ENCODE measurements at places on chromosomes 16 and 17.

DNA sequence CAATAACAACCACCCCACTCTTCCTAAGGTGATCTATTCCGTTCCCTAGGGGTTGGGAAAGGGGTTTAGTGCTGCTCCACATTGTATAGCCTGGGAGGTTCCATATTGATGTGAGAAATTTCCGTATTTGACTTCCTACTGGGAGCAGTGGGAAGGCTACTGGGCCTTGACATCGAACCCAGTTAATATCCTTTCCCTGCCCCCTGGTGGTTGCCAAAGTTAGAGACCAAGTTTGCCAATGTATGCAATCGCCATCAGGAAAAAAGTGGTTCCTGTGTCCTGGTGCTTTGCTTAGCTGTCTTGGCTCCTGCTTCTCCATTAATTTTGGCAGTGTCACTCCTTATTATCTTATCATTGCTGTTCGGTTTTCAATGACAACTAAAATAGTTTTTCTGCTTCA is 914.9 kb downstream of the KCNJ2 start:
- H3K4me1 ChIP-seq: no peaks in the 10 kb centered on the region
- no peak overlapping the region for H3K27ac ChIP-seq
- no peak for DNase-seq
- H3K36me3 ChIP-seq: no peaks in the 10 kb centered on the region
- H3K27me3 ChIP-seq: no peaks in the 10 kb centered on the region

- no peaks in the 10 kb centered on the region for H3K4me1 ChIP-seq
- H3K36me3 ChIP-seq: no peaks in the 10 kb centered on the region
- no peak overlapping the region for H3K27ac ChIP-seq
These were observed 83.2 kb downstream of the CDK5R1 start for GRCh38 chr17:32570081-32570396.

DNA sequence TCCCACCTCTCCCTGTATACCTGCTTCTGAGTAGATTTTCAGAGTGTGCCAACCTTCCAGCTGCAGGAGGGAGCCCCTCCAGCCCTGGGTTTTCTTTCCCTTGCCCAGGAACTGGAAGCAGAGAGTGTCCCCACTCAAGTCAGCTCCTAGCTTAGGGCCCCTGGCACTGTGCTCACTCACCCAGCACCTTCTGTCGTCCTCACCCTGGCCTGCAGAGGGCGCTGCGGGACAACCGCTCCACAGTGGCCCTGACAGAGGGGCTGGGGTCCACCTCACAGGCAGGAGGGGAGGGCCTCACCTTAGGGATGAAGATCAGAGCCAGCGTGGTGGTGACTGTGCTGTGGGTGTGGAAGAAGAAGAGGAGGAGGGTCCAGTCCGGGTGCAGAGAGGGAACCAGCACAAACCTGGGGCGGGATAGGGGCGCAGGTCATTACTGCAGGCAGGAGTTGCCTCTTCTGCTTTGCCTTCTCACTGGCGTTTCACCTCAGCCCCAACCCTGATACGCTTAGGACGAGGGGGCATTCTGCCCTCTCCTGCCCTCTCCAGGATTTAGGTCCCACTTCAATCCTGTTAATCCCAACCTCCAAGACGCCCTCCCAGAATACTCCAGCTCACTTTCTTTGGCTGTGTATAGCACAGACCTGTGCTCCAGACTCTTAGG is 10.0 kb downstream of the GPR179 start:
- no peaks in the 10 kb centered on the region for H3K4me1 ChIP-seq
- no peaks in the 10 kb centered on the region for H3K36me3 ChIP-seq
- no peak for DNase-seq
- no peak overlapping the region for H3K27ac ChIP-seq
- H3K27me3 ChIP-seq: peaks cover 5% of the 10 kb centered on the region

- H3K4me1 ChIP-seq: no peaks in the 10 kb centered on the region
- DNase-seq: no peak
- no peak overlapping the region for H3K27ac ChIP-seq
- no peaks in the 10 kb centered on the region for H3K36me3 ChIP-seq
These were observed 46.1 kb downstream of the ZNRF1 start for GRCh38 chr16:75044800-75045361.

DNA sequence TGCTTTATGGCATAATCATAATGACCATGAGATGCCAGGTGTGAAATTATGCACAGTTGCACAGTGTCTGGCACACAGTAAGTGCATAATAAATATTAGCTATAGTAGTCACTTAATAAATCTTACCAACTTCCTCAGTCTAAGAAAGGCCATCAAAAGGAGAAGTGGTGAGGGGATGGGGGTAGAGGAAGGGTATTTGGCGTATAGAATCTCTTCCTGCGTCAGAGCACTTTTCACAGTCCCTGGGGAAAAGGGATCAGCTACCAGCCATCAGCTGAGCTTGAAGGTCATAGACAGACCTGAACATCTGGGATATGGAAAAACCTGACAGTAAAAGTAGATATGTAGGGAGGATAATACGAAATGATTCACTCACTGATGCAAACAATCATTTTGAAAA is 5.8 kb downstream of the CRHR1 start:
- H3K27me3 ChIP-seq: peaks cover 17% of the 10 kb centered on the region
- no peaks in the 10 kb centered on the region for H3K4me1 ChIP-seq
- H3K4me3 ChIP-seq: no peak overlapping the region
- no peaks in the 10 kb centered on the region for H3K36me3 ChIP-seq
- no peak for DNase-seq

DNA sequence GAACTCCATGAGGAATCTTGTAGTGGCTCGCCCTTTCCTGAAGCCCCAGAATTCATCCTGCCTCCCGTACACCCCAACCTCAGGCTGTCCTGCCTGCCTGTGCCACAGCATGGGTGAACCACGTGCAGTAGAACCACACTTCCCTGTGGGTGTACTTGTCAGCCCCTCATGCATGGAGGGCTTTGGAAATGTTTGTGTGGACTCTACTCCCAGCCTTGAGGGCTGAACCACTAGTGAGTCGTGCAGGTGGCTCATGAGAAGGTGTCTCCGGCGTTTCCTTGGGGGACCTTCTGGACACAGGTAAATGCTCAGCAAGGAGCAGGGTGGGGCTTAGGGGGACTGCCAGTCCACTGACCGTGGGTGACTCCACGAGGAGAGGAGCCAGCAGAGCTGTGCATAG is 58.7 kb upstream of the ADORA2B start:
- H3K27me3 ChIP-seq: no peaks in the 10 kb centered on the region
- H3K4me1 ChIP-seq: peaks cover 8% of the 10 kb centered on the region
- no peak for DNase-seq
- H3K36me3 ChIP-seq: no peaks in the 10 kb centered on the region

DNA sequence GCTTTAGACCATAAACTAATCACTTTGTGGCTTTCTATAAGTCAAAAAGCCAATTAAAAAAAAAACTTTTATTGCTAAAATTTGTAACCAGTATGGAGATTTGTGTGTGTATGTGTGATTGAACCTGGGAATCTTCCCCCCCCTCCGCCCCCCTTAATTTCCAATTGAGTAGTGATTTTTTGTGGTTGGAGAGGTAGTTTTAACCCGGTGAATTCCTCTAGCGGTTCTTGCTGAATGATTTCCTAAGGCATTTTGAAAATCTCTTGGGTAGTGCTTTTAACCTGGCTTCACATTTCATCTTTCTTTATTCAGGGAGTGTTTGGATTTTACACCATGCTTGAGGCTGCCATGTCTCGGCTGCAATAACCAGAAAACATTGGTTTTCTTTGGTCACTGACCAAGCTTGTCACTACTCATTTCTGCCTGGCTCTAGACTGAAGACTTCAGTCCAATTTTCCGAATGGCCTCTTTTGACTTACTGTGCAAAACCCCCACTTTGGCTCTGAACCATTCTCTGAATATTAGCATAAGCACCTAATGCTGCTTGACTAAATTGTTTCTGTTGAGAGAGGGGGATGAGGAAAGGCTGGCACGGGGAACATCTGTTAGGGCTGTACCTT is 35.6 kb downstream of the PRKCA start:
- H3K27me3 ChIP-seq: no peaks in the 10 kb centered on the region
- no peak overlapping the region for H3K4me3 ChIP-seq
- H3K36me3 ChIP-seq: no peaks in the 10 kb centered on the region

DNA sequence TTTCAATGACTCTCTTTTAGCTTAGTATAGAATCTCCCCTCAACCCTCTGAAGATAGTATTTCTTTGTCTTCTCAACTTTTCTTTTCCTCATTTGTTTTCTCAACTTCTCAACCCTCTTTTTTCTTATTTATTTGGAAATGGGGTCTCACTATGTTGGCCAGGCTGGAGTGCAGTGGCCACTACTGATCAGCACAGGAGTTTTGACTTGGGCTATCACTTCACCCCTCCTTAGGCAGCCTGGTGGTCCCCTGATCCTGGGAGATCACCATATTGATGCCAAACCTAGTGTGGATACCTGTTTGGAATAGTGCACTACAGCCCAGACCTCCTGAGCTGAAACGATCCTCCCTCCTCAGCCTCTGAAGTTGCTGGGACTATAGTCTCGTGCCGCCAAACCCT is 79.8 kb downstream of the PITPNC1 start:
- no peak overlapping the region for H3K27ac ChIP-seq
- no peak overlapping the region for H3K4me3 ChIP-seq
- DNase-seq: no peak
- H3K36me3 ChIP-seq: no peaks in the 10 kb centered on the region

DNA sequence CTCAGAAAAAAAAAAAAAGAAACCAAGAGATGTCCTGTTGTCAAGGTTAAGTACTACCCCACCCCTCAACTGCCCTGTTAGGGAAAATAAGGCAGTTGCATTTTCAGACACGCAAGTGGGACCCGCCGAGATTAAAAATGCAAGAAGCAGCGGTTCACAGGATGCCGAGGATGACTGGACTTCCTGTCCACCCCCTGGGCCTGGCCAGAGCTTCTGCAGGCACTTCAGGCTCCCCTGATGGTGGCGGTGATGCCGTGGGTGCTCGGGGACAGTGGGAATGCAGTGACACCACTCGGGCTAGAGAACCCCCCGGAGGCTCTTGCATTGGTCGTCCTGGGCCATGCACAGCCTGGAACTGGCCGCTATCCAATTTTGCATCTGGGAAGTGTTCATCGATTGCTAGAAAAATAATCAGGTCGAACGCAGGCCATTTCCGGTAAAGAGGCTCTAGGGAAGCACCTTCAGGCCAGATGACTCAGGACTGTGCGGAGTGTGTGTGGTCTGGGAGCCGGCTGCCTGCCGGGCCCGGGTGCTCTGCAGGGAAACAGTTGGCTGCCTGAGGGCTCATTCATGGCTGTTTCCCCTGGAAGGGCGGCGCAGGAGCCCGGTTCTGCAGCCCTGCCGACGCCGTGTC is 13.4 kb upstream of the CRISPLD2 start:
- H3K36me3 ChIP-seq: no peaks in the 10 kb centered on the region
- peaks cover 3% of the 10 kb centered on the region for H3K4me1 ChIP-seq
- H3K27ac ChIP-seq: peak overlapping the region; percentile 31
- H3K27me3 ChIP-seq: no peaks in the 10 kb centered on the region

DNA sequence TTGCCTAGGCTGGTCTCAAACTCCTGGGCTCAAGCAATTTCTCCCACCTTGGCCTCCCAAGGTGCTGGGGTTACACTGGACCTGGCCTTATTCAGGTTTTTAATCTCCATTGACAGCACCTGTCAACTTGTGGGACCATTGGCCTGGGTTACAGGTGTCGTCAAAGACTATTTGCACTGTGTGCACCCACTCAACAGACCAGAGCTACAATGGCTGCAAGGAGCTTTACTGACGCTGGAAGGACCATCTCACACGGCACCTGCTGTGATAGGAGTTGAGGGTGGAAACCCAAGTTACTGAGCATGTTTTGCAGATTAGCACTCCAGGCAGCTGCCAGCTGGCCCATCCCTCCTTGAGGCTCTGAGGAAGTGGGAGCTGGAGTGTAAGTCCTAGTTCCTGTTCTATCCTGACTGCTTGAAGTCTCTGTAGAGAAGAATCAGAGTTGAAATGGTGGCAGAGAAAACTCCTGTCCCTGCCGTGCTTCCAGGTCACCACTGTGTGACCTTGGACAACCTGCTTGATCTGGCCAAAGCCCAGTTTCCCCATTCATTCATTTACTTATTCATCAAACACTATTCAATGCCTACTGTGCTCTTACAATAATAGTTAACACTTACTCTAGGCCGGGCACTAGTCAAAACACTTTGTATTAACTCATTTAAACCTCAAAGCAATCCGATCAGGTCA is 42.4 kb upstream of the LONP2 start:
- H3K27ac ChIP-seq: no peak overlapping the region
- no peaks in the 10 kb centered on the region for H3K27me3 ChIP-seq
- no peak for DNase-seq
- H3K4me3 ChIP-seq: no peak overlapping the region
- no peaks in the 10 kb centered on the region for H3K36me3 ChIP-seq

GRCh38 chr17:54947396-54947795 is 21.1 kb downstream of the COX11 start:
- no peaks in the 10 kb centered on the region for H3K27me3 ChIP-seq
- no peaks in the 10 kb centered on the region for H3K4me1 ChIP-seq

- H3K27me3 ChIP-seq: no peaks in the 10 kb centered on the region
- peaks cover 3% of the 10 kb centered on the region for H3K36me3 ChIP-seq
- no peak overlapping the region for H3K4me3 ChIP-seq
These were observed 18.5 kb upstream of the KCTD5 start for GRCh38 chr16:2663553-2664546.

- H3K36me3 ChIP-seq: peaks cover 5% of the 10 kb centered on the region
- H3K27ac ChIP-seq: no peak overlapping the region
- no peaks in the 10 kb centered on the region for H3K27me3 ChIP-seq
- peaks cover 52% of the 10 kb centered on the region for H3K4me1 ChIP-seq
These were observed 988 bp downstream of the RAP1GAP2 start for GRCh38 chr17:2797226-2797625.

DNA sequence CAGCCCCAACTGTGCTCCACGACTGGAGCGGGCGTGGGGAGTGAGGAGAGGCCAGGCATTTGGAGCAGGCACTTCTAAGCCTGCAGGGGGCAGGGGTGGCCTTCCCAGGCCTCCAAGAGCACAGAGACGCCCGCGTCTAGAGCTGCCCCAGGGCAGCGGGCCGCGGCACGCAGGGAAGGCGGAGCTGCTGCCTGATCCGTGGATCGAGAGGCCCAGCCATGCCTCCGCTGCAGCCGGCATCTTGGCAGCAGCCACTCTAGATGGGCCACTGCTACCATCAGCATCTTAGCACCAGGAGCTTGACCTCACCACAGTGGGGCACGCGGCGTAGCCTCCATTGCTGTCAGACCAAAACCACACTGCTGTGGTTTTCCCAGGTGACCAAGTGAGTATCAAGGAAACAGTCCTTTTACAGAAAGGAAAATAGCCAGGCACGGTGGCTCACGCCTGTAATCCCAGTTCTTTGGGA is 20.4 kb upstream of the WDR45B start:
- no peaks in the 10 kb centered on the region for H3K27me3 ChIP-seq
- no peaks in the 10 kb centered on the region for H3K4me1 ChIP-seq
- no peak overlapping the region for H3K4me3 ChIP-seq
- H3K36me3 ChIP-seq: no peaks in the 10 kb centered on the region

- H3K27ac ChIP-seq: no peak overlapping the region
- H3K36me3 ChIP-seq: peaks cover 14% of the 10 kb centered on the region
- no peak for DNase-seq
- no peak overlapping the region for H3K4me3 ChIP-seq
These were observed 4.4 kb upstream of the MYO1C start for GRCh38 chr17:1496869-1497268.

GRCh38 chr17:82859431-82860403 is 19.9 kb upstream of the ZNF750 start:
- H3K4me1 ChIP-seq: peaks cover 61% of the 10 kb centered on the region
- peaks cover 1% of the 10 kb centered on the region for H3K36me3 ChIP-seq
- no peaks in the 10 kb centered on the region for H3K27me3 ChIP-seq
- H3K4me3 ChIP-seq: peak overlapping the region; percentile 50

- no peaks in the 10 kb centered on the region for H3K27me3 ChIP-seq
- peaks cover 43% of the 10 kb centered on the region for H3K36me3 ChIP-seq
- peaks cover 7% of the 10 kb centered on the region for H3K4me1 ChIP-seq
- no peak overlapping the region for H3K4me3 ChIP-seq
These were observed 30.1 kb upstream of the CPNE2 start for GRCh38 chr16:57062329-57062728.

- DNase-seq: no peak
- H3K36me3 ChIP-seq: no peaks in the 10 kb centered on the region
- H3K27me3 ChIP-seq: no peaks in the 10 kb centered on the region
- H3K27ac ChIP-seq: no peak overlapping the region
- peaks cover 5% of the 10 kb centered on the region for H3K4me1 ChIP-seq
These were observed 90.0 kb downstream of the FOXL1 start for GRCh38 chr16:86668136-86668910.
